ENCODE measurements at places on chromosomes 12 and 14.
A peak's percentile ranks its signal among the peaks of the same experiment; 100 is the strongest.

- DNase-seq: no peak
Observed at GRCh38 chr12:62760779-62761178, 174.2 kb downstream of the PPM1H start.

DNA sequence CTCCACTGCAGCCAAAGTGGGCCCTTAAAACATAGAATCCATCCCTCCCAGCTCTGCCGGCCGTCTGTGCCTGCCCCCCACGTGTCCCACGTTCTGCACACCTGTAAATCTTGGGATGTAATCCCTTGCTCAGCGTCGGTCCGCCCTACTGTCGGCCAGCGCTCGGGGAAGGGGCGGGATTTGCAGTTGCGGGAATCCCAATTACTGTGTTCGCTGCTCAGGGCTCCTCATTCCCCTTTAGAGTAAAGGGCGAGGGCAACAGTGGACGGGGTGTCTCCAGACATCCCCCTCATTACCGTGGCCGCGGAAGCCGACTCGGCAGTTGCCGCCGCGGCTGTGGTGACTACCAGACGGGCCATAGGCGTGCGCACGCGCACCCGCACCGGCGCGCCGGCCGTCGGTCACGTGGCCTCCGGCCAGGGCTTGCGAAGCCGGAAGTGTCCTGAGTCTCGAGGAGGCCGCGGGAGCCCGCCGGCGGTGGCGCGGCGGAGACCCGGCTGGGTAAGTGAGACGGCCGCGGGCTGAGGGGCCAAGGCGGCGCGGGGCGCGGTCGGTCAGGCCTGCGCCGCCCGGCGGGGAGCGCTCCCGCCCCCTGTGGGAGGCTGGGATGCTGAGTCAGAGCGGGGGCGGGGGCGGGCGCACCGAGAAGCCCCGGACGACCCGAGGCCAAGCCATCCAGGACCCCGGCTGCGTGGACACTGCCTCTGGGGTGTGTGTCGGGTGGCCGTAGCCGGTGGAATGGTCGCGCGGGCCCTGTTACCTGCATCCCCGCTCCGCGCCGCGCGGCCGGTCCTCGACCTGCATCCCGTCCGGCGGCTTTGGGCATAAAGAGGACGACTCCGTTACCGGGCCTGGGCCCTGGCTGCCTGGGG, at the start of gene TBK1:
Gene TBK1, plus strand, starts transcription at position 434 of the 872 bp plus-strand sequence. CDS start 3,751 bp downstream, outside the sequence.
- peak; percentile 54 for DNase-seq

- DNase-seq: no peak
Observed at GRCh38 chr14:62734831-62735230, 310.4 kb downstream of the KCNH5 start.

- no peak for DNase-seq
Observed at GRCh38 chr14:105012171-105012985, 8.5 kb downstream of the CDCA4 start.

DNA sequence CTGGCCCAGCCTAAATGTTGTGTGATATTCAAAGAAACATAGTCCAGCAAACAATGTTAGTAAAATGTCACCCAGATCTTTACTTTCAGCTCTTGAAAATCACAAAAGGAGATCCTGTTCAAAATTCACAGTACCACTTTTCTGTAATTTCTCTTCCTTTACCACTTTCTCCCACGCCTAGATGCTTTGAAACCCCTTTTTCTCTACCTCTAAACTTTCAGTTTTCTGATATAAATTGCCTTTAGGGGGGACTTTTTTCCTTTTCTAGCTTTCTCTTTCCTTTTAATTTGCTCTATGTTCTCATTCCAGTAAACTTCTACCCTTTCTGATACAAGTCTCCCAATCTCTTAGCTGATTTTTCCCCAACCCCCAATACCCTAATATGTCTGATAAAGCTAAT, 101.8 kb downstream of the LMO3 start:
- DNase-seq: no peak

DNA sequence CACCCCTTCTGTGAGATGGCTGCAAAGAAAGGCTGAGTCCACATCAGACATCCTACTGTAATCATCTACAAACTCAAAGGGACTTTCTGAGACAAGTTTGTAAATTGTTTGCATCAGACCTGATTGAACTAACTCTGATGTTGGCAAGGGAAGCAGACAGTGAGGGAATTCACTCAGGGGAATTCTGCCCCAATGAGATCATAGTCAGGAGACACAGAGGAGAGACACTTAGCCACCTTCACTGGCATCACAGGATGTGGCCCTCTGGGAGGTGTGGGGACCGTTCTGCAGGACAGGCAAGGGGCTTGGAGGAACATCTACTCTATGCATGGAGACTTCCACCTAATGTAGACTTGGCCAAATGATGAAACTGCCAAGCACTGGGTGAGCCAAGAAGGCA, 70.7 kb upstream of the DDX11 start:
- DNase-seq: no peak

DNA sequence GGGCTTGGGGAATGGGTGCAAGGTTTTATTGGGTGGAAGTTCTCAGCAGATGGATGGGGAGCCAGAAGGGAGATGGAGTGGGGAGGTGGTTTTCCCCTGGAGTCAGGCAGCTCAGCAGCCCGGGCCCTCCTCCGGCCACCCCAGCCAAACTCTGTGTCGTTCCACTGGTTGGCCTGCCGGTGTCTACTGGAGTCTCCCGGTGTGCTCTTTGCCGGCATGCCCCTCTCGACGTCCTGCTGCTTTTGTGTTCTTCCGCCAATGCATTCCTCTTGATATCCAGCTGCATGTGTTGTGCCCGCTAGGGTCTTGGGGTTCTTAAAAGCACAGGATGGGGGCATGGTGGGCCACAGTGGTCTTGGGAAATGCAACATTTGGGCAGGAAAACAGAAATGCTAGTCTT, 72.8 kb downstream of the SEC23A start:
- no peak for DNase-seq

GRCh38 chr14:105019861-105020814, 745 bp downstream of the CDCA4 start:
- peak; percentile 34 for DNase-seq

GRCh38 chr14:76968621-76969063, 59.9 kb downstream of the IRF2BPL start:
- DNase-seq: no peak

GRCh38 chr12:30794020-30794419, 39.3 kb upstream of the CAPRIN2 start:
- DNase-seq: no peak

GRCh38 chr12:75155962-75156361, 53.7 kb downstream of the KCNC2 start:
- DNase-seq: no peak

DNA sequence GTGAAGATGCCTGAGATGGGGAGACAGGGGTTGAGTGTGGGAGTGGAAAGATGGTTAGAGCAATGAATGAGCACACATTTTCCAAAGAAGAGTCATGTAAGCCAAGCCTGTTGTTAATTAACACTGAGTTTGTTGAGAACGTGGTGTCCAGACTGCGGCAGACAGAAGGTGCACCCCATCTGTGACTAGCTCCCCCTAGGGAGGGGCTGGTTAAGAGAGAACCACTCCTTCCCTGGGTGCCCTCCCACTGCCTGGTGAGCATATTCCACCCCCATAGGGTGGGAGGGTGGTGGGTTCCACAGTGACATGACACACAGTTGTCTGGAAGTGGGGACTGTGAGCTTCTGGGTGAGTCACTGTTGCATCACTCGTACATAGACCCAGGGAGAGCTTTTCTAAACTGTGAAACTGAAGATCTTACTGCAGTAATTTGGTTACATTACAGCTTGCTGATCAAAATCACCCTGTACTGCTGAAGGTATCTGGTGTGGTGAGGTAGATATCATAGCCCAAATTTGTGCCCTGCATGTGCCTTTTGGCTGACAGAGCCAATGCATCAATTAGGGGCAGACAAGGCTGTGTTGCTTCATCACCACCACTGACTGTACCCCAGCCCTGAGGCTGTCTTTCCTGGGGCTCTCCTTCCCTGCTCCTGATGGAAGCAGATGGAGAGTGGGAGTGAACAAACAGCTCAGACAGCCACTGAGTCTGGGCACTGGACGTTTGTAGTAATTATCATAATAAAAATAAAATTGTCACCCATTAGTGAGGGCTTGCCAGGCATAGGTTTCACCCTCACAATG, 150.9 kb downstream of the EMP1 start:
- DNase-seq: peak; percentile 42

GRCh38 chr12:4997939-4998338, 45.7 kb upstream of the KCNA5 start:
- DNase-seq: no peak

DNA sequence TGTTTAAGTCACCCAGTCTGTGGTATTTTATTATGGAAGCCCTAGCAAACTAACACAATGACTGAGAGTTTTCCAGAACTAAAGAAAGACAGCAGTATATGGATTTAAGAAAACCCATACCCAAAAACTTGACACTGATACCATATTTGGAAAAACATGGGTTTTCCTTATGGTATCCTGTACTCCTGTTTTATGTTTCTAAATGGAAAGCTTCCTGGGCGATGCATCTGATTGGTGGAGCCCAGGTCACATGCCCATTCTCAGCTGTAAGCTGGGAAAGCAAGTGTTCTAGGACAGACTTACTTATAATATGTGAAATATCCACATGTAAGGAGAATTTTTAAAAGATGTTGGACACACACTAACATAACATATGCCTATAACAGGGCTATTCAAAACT, 4.5 kb upstream of the RNASE4 start:
- DNase-seq: no peak

DNA sequence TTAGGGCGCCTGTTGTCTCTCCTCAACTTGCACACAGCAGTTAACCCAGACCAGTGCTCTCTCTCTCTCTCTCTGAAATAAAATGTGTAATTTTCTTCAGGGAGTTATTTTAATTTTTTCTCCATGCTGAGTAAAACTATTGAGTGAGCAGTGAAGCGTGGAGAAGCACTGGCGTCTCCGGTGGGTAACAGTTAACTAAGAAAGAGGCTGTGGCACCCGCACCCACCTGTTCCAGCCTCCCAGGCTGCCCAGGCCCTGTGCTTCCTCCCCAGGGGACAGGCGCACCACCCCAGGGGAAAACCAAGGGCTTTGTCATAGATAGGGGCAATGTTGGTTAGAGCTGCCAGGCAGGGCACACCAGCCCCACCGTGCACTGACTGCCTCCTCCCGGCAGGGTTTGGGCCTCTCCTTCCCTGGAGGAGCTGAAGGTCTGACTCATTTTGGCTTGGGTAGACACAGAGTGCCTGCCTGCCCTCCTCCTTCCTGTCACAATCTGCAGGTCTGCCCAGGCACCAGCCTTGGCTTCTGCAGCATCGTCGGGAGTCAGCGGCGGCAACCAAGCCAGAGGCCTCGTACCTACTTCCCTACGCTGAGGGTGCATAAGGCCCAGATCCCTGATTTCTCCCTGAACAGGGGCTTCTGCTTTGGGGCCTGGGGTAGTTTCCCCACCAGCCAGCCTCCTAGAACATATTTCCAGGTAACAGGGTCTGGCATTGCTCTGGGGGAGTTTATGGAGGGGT, 3.9 kb downstream of the HOXC5 start:
- no peak for DNase-seq

DNA sequence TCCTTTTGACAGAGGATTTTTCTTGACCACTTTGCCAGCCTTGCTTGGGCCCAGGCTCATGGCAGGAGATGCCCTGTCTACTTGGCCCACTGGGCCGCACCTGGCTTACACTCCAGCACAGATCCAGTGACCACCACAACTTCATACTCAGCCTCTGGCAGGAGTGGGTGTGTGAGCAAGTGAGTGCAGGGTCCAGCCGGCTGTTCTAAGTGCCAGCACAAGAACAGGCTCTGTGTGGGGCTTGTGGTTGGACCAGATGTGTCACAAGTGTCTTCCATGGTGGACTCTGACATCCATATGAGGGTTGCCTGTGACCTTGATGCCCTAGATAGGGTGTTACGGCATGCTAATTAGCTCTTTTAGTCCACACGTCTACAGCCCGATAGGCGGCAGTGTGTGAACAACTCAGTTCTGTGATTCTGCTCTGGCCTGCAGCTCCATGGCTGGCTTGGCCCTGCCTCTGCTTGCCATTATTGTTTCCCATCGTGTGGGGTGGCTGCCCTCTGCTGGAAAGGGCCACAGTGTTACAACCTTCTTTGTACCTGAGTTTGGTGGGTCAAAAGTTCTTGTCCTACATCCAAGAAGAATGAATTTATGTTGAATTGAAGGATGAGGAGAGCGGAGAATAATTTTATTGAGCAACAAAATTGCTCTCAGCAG, 1089.1 kb downstream of the SLC6A15 start:
- DNase-seq: no peak

DNA sequence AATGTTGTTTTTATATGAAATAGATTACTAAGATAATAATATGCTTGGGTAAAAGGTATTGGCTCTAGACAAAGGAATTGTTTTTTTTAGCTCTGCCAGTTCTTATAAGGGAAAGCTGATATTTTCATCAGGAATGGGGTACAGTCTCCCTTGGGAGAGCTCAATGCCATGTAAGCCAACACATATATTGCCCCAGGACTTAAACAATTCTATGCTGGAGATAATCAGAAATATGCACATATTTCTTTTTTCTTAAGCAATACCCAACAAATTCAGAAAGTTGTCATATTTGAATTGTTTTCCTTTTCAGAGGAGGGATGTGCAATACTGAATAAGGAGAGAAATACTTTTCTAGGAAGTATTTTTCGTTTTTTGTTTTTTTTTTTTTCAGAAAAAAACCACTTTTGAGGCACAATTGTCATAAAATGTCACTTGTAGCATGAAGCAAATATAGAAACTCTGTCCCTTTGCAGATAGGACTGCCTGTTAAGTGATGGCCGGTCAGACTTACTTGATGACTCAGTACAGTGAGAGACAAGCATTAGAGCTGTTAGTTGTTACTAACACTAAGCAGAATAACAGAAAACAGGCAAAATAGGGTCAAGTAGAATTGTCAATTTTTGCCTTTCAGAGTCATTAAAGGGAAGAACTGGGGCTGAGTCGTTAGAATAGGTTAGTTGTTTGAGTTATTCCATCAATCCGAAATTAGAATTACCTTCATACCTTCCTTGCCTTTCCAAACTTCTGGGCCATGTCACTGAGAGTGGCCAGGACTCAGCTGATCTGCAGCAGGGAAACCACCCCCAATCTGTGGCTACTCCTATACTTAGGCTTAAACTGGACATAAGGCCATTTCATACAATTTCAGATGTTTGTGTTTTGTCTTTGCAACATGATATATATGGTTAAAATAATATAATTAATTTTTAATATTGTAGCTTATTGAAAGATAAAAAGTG, 168.1 kb downstream of the SLC38A4 start:
- DNase-seq: no peak

GRCh38 chr12:69689638-69690037, 9.5 kb downstream of the BEST3 start:
- no peak for DNase-seq

DNA sequence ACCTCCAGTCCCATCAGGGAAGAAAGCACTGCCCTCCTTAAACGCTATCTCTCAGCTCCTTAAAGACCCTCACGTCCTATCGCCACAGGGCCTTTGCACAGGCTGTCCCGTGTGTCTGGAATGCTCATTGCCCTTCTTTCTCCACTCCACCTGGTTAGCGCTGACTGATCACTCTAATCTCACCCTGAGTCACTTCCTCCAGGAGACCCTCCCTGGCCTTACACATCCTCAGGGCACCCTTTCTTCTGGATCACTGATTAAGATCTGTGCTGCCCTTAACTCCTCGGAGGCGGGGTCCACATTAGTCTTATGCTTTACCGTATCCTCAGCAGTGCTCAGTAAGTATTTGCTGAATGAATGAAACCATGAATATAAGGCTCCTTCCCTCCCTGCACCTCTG, 94.7 kb downstream of the SYNE3 start:
- DNase-seq: no peak

GRCh38 chr12:97639702-97640101, 177.1 kb downstream of the RMST start:
- DNase-seq: no peak
